ENCODE measurements at places on chromosomes 2 and 18. TPM values are rescaled to one million over a fixed set of nuclear protein-coding genes. Genes with fewer than 3 reads are reported as not detected.

The L3MBTL4 gene
- total RNA-seq, result 0.57 TPM

The POMC gene
- total RNA-seq, result 3.0 TPM

The CAMKMT gene
- 12.5 TPM for total RNA-seq

The CABYR gene
- 0.73 TPM for total RNA-seq

The NT5C1B gene
- total RNA-seq, result not detected

The NR4A2 gene
- total RNA-seq, result 1.9 TPM

The C2orf76 gene
- total RNA-seq, result 8.6 TPM

The CFAP65 gene
- not detected for total RNA-seq

The SNTG2 gene
- 0.57 TPM for total RNA-seq

The FAM110C gene
- total RNA-seq, result 3.3 TPM

The MAL gene
- total RNA-seq, result 187 TPM

The DLX2 gene
- total RNA-seq, result not detected

Measured in T-helper 2 cell treated with Interferon-gamma antibody and Interleukin-4, amounts not matched to agents 100 ng/mL and 5 ng/mL, for 36 hours (primary cell).